HEK293T (cell line): ENCODE measurements at places on chromosomes 5 and 9.

- DNase-seq: no peak
Observed at GRCh38 chr9:78122631-78123030, 91.0 kb upstream of the GNAQ start.

DNA sequence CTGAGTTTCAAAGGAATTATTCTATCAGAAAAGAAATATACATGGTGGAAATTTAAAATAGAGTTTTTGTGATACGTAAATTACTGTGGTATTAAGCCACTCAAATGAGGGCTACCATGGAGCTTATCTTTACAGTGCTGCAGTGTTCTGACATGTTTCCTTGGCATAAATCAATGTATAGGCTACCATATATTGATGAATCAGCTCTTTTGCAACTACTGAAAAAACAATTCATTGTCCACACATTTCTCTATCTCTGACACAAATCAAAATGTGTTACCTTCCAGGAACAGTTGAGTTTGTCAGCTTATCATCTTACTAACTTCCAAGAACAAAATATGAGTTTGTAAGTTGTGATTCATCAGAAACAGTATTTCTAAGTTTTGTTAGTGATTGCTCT is 140.3 kb upstream of the CDH18 start:
- DNase-seq: no peak

- DNase-seq: no peak
Observed at GRCh38 chr5:59525957-59526356, 367.6 kb downstream of the PDE4D start.

DNA sequence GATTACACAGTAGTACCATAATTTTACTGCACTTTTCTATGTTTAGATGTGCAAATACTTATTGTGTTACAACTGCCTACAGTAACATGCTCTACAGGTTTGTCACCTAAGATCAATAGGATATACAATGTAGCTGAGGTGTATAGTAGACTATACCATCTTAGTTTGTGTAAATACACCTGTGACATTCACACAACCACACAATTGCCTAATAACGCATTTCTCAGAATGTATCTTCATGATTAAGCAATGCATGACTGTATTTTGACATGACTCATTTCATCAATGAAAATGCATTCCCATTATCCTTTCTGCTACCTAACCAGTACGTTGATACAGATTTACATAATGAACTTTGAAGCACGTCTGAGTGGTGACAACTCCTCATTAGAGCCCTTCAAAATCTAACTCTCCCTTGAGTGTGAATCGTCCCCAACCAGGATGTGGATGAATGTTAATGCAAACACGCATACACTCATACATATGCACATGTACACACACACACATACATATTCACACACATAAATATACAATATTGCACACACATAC is 28.4 kb downstream of the GZMK start:
- DNase-seq: no peak

- DNase-seq: no peak
Observed at GRCh38 chr5:63029891-63030290, 451.3 kb downstream of the LRRC70 start.

- no peak for DNase-seq
Observed at GRCh38 chr5:133121080-133121479, 69.3 kb downstream of the HSPA4 start.
